Bone marrow (tissue), 2 donors: ENCODE measurements at places on chromosomes 13 and 19.

DNA sequence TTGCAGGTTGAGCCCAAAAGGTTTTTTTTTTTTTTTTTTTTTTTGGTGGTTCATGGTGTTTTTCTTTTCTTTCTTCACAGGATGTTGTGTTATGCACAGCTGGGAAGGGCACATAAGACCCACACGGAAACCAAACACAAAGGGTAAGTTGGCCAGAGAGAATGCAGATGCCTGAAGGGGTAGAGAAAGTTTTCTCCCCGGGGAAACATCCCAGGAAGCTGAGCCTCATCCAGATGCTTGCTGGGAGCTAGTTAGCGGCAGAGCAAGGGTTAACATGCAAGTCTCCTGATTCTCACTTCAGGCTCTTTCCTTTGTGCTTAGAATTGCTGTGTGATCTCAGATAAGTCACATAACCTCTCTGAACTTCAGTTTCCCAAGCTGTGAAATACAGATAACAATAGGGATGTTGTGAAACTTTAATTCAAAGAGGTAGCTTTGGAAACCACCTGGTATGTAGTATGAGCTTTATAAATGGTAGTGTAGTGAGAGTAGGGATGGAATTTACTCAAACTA lies 3.1 kb downstream of the ADGRE1 start:
- no peak for DNase-seq

- DNase-seq: no peak
Observed at GRCh38 chr19:30062907-30063649, 121.0 kb downstream of the URI1 start.

GRCh38 chr13:43953370-43953769 lies 73.7 kb downstream of the LACC1 start:
- no peak for DNase-seq

GRCh38 chr19:4037301-4037949 lies 29.3 kb downstream of the ZBTB7A start:
- DNase-seq: no peak

GRCh38 chr13:93951108-93951507 lies 528.4 kb downstream of the DCT start:
- no peak for DNase-seq

DNA sequence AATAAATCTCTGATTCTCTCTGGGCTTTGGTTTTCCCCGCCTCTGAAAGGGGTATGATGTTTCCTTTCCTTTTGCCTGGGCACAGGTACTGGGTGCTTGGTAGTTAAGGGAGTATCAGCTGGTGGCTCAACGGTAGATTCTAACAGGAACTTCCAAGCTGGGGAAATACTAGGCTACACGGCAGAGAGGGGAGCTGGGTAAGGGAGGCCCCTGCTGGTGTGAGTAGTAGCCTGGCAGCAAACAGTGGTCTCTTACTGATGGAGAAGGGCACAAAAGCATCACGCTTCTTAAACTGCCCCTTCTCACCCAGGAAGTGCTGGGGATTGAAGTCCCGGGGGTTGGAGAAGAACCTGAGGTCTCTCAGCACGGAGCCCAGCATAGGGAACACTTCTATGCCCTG lies 26.9 kb upstream of the CYP2A7 start:
- DNase-seq: no peak

DNA sequence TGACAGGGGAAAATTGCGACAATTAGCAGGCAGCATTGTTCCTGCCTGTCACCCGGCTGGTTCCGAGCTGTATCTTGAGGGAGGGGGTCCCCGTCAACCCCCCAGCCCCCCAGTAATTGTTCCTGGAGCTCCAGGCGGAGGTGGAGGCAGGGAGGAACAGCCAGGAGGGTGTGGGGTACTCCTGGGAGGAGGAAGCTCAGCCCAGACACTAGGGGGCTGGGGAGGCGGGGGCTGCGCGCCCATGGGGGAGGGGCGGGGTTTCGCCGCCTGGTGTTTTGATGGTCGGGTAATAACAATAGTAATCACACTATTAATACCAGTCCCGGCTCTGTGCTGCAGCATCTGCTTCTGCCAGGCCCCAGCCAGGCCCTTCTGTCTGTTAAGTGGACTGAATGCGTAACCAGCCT lies 8.6 kb downstream of the NPAS1 start:
- DNase-seq: no peak

- no peak for DNase-seq
Observed at GRCh38 chr13:93304868-93305613, 78.4 kb downstream of the GPC6 start.

- DNase-seq: no peak
Observed at GRCh38 chr19:11379857-11380350, 4.2 kb downstream of the EPOR start.

GRCh38 chr19:5996623-5997320 lies 18.8 kb upstream of the RANBP3 start:
- no peak for DNase-seq

- DNase-seq: no peak
Observed at GRCh38 chr13:110132225-110132982, 174.6 kb downstream of the COL4A1 start.

DNA sequence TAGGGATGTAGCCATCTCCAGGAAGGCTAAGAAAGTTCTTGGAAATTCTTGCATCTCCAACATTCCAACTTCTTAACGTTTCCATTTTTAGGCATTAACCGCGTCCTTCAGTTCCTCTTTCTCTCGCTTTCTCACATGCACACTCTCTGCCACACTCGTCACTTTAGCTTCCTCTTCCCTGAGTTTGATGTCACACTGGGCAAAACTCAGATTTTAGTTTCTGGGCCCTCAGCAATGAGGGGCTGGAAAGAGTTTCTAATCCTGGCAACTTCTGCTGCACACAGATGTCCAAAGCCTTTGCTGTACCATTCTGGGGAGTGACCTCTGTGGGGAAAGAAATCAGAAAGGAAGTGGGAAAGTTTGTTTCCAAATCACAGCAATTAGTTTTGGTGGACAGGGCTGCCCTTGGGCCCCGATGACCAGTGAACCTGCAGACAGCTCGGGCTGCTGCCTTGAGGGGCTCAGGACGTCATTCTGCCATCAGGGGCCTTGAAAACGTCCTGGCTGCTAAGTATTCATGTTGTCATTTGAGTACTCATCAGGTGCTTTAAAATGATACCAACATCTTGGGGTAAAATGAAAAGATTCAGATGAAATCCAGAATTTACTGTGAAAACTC lies 89.3 kb downstream of the KL start:
- DNase-seq: no peak

DNA sequence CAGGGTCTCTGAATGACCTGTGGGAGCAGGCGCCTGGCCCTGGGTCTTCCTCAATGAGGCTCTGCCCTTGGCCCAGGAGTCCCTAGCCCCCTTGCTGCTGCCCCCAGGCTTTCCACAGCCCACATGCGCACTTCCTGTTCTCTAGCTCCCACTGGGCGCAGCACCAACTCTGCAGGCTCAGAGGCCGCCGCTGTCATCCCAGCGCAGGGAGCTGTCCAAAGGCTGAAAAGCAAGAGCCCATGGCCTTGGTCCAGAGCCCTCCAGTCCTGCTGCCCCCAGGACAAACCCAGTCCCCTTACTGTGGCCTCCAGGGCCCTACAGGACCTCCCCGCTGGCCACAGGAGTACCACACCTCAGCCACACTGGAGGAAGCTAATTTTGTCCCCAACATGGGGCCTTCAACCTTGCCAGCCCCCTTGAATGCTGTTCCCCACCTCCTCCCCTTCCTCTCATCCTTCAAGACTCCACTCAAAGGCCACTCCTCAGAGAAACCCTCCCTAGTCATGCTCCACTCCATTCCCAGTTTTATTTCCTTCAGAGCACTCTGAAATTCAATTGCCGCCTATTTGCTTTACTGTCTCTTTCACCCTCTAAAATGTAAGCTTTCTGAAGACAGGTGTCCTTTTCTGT lies 8.0 kb upstream of the POU2F2 start:
- DNase-seq: peak; percentile 40

- no peak for DNase-seq
Observed at GRCh38 chr19:33302974-33303790, 848 bp upstream of the CEBPA start.

DNA sequence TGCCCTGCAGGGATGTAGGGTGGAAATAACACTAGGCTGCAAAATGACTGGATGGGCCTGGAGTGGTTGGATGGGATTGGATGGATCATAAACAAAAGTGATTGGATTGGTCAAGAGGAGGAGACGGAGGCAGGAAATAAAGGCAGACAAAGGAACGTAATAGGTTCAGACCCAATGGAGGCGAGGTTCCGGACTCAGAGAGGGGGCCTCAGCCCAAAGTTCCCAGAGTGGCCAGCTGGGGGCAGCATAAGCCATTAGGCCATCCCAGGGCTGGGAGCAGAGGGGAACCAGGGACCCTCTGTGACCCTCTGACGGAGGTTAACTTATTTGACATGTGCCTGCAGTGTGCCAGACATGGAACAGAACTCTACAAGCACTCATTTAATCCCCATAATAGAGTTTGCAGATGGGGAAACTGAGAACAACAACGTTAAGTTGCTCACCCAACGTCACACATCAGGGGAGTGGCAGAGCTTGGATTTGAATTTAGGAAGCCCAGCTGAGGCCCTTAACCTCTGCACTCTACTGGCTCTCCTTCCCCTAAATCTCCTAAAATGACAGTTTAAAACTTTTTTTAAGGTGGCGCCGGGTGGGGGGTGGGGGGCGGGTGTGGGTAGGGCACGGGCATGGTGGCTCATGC lies 15.3 kb upstream of the MAP1S start:
- DNase-seq: peak; percentile 16

GRCh38 chr19:16372065-16372915 lies 47.7 kb downstream of the KLF2 start:
- no peak for DNase-seq

GRCh38 chr19:14992780-14993179 lies 13.1 kb upstream of the SLC1A6 start:
- DNase-seq: no peak

- DNase-seq: no peak
Observed at GRCh38 chr13:105345131-105345530, 1190.3 kb downstream of the EFNB2 start.

GRCh38 chr19:18650021-18650390 lies 13.2 kb downstream of the KLHL26 start:
- DNase-seq: no peak

DNA sequence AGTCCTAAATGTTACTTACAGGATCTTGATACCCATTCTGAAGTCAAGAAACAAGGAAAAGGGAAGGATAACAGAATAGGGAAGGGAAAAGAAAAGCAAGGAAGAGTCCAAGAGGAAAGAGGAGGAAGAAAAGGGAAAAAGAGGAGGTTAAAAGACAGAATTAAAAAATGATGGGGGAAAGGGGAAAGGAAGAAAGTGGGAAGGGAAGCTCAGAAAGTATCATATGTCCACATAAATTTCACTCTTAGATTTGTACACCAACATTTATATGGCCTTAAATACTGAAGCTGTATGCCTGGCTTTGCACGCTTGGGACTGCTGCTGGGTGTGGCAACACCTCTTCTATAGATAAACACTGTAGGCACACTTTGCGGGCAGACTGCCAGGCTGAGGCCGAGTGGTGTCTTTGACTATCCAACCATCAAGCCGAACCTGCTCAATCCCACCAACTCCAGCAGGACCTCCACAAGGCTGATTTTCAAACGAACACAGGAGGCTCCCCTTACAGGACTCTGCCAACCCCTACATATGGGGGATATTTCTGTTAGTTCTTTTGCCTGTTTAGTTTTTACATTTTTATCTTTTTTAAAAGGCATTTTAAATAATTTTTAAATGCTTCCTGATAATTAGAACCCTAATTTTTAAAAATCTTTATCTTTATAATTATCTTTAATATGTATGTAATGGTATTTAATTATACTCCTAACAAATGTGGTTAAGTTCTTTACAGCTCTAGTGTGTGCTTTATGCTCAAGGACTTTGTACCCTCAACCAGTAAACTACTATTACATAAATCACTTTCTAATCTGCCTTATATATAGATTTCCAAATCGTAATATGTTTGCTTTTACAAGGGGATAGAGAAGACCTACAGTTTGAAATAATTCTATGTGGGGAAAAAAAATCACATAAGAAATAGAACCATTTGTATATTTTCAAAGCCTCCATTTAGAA lies 154.2 kb downstream of the DIAPH3 start:
- DNase-seq: no peak

- no peak for DNase-seq
Observed at GRCh38 chr19:5628461-5628860, 5.6 kb downstream of the SAFB start.

DNA sequence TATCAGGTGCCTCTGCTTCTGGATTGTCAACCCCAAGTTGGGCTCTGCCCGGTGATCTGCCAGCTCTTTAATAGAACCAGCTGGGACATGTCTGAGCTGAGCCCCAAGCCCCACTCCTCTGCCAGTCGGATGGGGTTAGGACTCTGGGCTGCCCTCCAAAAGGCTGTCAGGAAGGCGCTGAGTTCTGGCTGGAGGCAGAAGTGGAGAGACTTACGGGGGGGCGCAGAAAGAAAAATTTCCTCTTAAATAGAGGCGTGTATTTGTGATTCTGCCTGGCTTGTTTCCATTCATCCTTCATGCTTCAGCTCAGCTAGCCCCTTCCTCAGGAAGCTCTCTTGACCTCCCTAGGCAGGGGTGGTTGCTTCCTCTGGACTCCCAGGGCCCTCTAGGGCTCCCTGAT lies 985 bp upstream of the KCNK6 start:
- DNase-seq: no peak

GRCh38 chr19:18503337-18503970 lies 18.4 kb downstream of the ELL start:
- no peak for DNase-seq

- no peak for DNase-seq
Observed at GRCh38 chr13:61891401-61891800, 475.8 kb upstream of the PCDH20 start.

GRCh38 chr19:13906521-13906904 lies 512 bp downstream of the CC2D1A start:
- no peak for DNase-seq

DNA sequence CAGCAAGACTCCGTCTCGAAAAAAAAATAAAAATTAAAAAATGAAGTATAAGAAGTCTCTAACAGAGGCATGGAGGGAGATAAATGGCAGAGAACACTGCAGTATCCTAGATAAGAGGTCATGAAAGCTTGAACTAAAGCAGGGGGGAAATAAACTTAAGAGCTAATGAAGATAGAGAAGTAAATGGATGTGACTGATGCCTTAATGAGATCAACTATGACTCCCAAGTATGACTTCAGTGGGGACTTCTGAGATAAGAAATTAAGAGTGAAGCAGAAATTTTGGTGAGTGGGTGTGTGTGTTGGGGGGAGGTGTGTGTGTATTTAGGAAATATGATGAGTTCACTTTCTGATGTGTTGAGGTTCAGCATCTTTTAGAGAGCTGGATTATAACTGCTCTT lies 55.1 kb downstream of the DIAPH3 start:
- DNase-seq: no peak

DNA sequence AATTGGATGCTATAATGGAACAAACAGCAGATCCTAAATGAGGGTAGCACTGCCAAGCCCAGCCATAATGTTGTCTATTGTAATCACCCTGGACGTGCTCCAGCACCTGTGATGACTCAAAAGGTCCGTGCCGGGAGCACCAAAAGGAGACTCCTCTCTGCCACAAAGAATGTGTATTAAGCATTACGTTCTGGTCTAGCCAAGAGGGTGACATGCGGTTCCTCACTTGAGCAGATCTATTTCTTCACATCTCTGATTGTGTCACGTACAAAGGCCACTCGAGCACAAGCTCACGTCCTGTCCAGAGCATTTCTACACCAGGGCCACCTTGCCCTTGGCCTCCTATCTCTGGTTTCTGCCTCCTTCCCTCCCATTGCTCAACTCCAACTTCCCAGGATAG lies 219.9 kb upstream of the IRS2 start:
- DNase-seq: no peak
